ENCODE measurements at places on chromosomes 11 and 22. TPM values are rescaled to one million over a fixed set of nuclear protein-coding genes. Genes with fewer than 3 reads are reported as not detected.

The SLC22A9 gene
- total RNA-seq = not detected

The RAC2 gene
- 14.4 TPM for total RNA-seq

The IL17REL gene
- not detected for total RNA-seq

The KCNJ11 gene
- not detected for total RNA-seq

The LINC01488 gene
- total RNA-seq = not detected

The SC5D gene
- total RNA-seq = 43.8 TPM

The SHANK2 gene
- 4.9 TPM for total RNA-seq

The SLC17A6 gene
- not detected for total RNA-seq

The OR5A1 gene
- not detected for total RNA-seq

The NEFH gene
- 0.54 TPM for total RNA-seq

The DNAJB7 gene
- not detected for total RNA-seq

The LTO1 gene
- total RNA-seq = 35.2 TPM

The TYR gene
- not detected for total RNA-seq
